ENCODE measurements at places on chromosomes 11 and 22.
A peak's percentile ranks its signal among the peaks of the same experiment; 100 is the strongest.

- DNase-seq: no peak
Measured at GRCh38 chr11:76419896-76420295, 24.9 kb upstream of the EMSY start.

DNA sequence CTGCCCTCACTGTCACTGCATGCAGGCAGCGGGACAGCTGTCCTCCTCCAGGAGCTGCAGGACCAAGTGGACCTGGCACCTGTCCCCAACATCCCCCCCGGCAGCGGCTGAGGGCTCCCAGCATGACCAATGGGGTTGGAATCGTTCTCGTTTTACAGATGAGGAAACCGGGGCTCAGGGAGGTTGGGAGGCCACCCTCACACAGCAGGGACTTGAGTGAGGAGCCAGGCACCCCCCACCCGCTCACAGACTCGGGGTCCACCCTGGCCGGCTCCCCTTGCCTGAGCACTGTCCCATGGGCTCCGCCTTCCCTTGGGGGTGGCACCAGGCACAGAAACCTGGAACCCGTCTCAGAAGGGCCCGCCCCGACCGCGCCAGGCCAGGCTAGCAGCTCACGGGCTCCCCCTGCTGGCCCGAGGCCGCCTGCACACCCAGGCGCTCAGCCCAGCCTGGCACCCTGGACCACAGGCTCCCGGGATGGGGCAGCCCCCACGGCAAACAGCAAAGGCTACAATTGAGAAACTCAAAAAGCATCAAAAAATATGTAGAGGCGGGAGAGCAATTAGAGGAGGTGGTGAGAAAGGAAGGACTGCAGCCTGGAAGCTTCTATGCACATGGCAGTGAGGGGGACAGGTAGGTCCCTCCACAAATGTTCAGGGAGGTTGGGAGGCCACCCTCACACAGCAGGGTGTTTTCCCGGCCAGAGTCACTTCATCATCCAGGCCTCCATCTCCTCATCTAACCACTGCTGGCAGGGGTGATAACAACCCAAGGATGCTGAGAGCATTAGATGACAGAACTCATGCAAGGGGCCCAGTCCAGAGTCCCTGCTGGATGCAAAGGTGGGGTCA is 12.8 kb downstream of the MACROD1 start:
- peak; percentile 90 for DNase-seq

DNA sequence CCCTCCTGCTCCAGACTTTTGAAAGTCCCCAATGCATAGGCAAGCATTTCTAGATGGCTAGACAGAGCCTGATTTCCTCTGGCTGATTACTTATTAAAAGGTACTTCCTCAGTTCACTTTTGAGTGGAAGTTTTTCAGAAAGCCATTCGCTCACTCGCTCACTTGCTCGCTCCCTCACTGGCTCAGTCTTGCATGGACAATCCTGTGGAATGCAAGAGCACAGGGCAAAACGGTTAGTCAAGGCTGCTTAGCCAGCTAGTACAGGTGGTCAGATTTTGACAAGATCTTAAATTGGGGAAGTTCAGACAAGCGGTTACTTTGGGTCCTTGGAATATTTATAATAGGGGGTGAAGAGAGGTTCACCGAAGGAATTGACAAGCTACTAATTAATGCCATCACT is 101.0 kb downstream of the ARL14EP start:
- no peak for DNase-seq

DNA sequence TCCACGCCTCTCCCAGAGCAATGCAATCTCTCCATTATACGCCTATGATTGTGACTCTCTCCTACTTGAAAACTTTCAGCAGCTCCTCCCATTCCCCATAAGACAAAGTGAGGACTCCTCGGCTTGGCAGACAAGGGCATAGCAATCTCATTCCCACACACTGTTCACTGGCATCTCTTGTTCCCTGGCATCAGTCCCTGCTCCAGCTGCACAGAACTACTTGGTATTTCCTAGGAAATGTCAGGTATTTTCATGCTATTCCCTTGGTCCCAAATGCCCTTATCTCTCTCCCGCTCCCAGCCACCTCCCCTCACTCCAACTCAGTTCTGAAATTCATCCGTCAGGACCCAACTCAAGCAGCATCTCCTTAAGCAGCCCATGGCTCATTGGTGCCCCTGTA is 28.4 kb downstream of the TMPRSS5 start:
- no peak for DNase-seq

All from activated naive CD8-positive, alpha-beta T cell treated with anti-CD3 and anti-CD28 coated beads, Interleukin-2, amount 10 ng/mL, durations not matched to agents 7 days and 5 days (primary cell).